Activated CD4-positive, alpha-beta memory T cell treated with anti-CD3 and anti-CD28 coated beads, Interleukin-2, amount 10 ng/mL, durations not matched to agents 7 days and 5 days (primary cell): ENCODE measurements at places on chromosomes 13 and 19.
A peak's percentile ranks its signal among the peaks of the same experiment; 100 is the strongest.

DNA sequence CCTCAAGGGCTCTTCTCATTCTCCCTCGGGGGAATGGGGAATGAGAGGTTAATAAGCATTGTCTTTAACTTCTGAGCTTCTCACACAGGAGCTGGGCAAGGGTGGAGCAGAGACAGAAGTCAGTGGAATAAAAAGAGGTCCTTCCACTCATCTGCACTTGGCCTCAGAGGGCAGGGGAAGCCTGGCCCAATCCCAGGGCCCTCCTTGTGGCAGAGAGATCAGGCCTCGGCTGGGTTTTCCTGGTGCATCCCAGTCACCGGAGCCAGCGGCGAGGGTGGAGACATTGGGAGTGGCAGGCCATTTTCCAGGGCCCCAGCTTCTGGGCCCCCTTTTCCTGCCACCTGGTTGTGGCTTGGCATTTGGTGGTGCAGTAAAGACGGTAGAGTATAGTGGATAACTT, 10.6 kb downstream of the CALM3 start:
- H3K27me3 ChIP-seq = no peaks in the 10 kb centered on the region
- H3K4me1 ChIP-seq = peaks cover 66% of the 10 kb centered on the region
- no peak for DNase-seq
- no peak overlapping the region for H3K4me3 ChIP-seq
- peaks cover 48% of the 10 kb centered on the region for H3K36me3 ChIP-seq

DNA sequence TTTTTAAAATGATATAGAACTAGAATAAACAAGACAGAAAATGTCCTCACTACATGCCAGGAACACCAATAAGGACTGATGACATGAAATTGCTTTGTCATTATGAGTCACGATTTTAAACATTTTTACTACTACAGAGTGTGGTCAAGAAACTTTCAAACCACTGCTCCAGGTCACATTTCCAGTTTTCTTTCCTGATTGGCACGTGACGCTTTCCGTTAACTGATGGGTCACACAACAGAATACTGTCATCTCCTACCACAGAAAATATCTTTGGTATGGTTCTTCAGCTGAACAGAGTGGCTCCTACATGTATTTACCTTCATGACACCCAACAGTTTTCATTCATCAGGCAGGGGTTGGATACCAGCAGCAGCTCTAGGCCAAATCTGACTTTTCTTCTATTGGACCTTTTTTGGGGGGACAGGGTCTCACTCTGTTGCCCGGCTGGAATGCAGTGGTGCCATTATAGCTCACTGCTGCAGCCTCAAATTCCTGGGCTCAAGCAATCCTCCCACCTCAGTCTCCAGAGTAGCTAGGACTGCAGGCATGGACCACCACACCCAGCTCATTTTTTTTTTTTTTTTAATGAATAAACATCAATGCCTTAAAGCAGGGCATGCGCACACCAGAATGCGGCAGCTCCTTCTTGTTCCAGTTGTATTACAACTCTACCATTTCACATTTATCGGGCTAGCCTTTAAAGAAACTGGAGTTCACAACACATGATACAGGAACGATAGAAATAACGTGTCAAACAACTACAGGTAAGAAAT, 147.4 kb downstream of the RNF17 start:
- DNase-seq = no peak
- peaks cover 37% of the 10 kb centered on the region for H3K36me3 ChIP-seq
- H3K4me1 ChIP-seq = peaks cover 14% of the 10 kb centered on the region
- no peaks in the 10 kb centered on the region for H3K27me3 ChIP-seq

- peaks cover 33% of the 10 kb centered on the region for H3K36me3 ChIP-seq
- DNase-seq = peak; percentile 85
- peaks cover 69% of the 10 kb centered on the region for H3K4me1 ChIP-seq
- peak overlapping the region; percentile 92 for H3K4me3 ChIP-seq
- H3K27ac ChIP-seq = peak overlapping the region; percentile 99
- no peaks in the 10 kb centered on the region for H3K27me3 ChIP-seq
These were observed 5.0 kb upstream of the KMT2B start for GRCh38 chr19:35712567-35713505.

DNA sequence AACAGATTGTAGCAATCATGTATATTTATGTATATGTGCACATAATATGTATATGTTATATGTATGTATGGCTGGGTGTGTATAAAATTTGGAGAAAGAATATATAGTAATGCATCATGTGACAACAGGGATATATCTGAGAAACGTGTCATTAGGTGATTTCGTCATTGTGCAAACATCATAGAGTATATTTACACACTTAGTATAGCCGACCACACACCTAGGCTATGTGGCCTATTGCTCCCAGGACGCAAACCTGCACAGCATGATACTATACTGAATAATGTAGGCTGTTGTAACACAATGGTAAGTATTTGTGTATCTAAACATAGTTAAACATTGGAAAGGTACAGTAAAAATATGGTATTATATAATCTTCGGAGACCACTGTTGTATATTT, 43.8 kb downstream of the ESD start:
- H3K4me3 ChIP-seq = no peak overlapping the region
- DNase-seq = no peak
- H3K36me3 ChIP-seq = peaks cover 28% of the 10 kb centered on the region
- no peak overlapping the region for H3K27ac ChIP-seq
- H3K27me3 ChIP-seq = no peaks in the 10 kb centered on the region
- H3K4me1 ChIP-seq = peaks cover 42% of the 10 kb centered on the region

DNA sequence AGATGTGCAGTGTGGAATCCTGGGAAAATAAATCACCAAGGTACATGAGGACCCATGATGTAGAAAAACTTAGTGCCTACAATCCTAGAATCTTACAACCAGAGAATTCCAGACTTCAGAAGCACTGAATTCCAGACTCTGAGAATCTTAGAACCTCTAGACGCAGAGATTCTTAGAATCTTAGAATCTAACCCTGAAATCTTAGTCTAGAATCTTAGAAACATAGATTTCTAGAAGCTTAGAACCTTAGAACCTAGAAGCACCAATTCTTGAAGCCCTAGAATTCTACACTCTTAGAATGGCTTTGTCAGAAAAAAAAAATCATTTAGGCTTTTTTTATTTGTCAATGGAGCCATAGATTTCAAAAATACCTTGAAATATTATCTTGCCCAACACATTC, 6.0 kb downstream of the CEACAM16 start:
- no peaks in the 10 kb centered on the region for H3K4me1 ChIP-seq
- no peaks in the 10 kb centered on the region for H3K36me3 ChIP-seq
- DNase-seq = no peak
- no peak overlapping the region for H3K27ac ChIP-seq

GRCh38 chr19:3149526-3150505, 14.0 kb downstream of the GNA15 start:
- H3K36me3 ChIP-seq = peaks cover 36% of the 10 kb centered on the region
- peaks cover 24% of the 10 kb centered on the region for H3K4me1 ChIP-seq
- H3K27ac ChIP-seq = no peak overlapping the region
- no peak for DNase-seq
- H3K27me3 ChIP-seq = no peaks in the 10 kb centered on the region
- H3K4me3 ChIP-seq = no peak overlapping the region

- peaks cover 12% of the 10 kb centered on the region for H3K4me1 ChIP-seq
- no peak for DNase-seq
- H3K27ac ChIP-seq = no peak overlapping the region
- peaks cover 11% of the 10 kb centered on the region for H3K36me3 ChIP-seq
- peak overlapping the region; percentile 63 for H3K4me3 ChIP-seq
These were observed 3.7 kb upstream of the ZNF329 start for GRCh38 chr19:58154287-58154678.

DNA sequence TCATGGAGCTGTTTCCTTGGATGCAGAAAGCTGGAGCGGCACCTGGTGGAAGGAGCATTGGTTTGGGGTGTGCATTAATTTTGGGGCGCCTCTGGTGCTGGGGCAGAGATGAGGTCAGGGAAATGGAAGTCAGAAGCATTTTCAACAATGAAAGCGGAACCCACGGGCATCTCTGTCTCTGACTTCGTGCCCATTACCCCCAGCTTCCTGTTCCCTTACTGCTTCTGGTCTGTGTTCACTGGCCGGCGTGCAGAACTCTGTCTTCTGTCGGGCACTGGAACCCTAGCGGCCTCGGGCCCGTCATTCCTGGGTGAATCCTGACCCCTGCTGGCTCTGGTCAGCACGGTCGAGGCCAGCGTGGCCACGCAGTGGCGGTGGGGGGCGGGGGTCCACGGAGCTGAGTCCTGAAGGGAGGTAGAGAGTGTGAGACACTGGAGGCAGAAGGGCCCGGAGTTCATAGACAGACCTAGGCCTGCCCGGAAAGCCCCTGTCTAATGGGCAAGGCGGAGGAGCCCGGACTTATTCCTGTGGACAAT, 7.9 kb upstream of the LINGO3 start:
- H3K27me3 ChIP-seq = peaks cover 23% of the 10 kb centered on the region
- H3K4me1 ChIP-seq = no peaks in the 10 kb centered on the region

DNA sequence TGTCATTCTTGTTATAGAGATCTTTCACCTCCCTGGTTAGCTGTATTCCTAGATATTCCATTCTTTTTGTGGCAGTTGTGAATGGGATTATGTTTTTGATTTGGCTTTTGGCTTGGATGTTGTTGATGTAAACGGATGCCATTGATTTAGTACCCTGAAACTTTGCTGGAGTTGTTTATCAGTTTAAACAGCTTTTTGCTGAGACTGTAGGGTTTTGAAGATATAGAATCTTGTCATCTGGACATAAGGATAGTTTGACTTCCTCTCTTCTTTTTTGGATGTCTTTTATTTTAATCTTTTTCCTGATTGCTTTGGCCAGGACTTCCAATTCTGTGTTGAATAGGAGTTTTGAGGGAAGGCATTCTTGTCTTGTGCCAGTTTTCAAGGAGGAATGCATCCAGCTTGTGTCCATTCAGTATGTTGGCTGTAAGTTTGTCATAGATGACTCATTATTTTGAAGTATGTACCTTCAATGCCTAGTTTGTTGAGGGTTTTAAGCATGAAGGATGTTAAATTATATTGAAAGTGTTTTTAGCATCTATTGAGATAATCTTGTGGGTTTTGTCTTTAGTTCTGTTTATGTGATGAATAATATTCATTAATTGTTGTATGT, 16.8 kb downstream of the ZNF431 start:
- H3K27me3 ChIP-seq = no peaks in the 10 kb centered on the region
- no peak overlapping the region for H3K4me3 ChIP-seq
- peaks cover 79% of the 10 kb centered on the region for H3K36me3 ChIP-seq
- DNase-seq = no peak

DNA sequence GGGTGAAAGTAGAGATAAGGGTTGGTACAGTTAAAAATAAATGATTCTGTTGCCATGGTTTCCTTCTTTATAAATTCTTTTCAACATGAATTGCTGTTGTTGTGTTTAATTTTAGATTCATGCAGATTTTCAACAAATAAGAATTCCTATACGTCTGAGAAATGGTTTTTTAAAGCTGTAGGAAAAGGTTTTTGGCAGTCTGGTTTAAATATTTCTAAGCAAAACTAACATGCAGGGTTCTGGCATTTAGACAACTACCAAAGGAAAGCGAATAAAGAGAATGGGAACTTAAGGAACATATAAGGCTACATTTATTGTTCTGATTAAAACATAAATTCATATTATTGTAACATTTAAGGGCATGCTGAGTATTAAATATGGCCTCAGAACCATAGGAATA, 203.0 kb upstream of the MIR17HG start:
- no peaks in the 10 kb centered on the region for H3K36me3 ChIP-seq
- no peak for DNase-seq
- no peaks in the 10 kb centered on the region for H3K4me1 ChIP-seq

GRCh38 chr19:16435238-16435917, 36.4 kb downstream of the EPS15L1 start:
- H3K27ac ChIP-seq = peak overlapping the region; percentile 50
- H3K27me3 ChIP-seq = no peaks in the 10 kb centered on the region
- DNase-seq = no peak
- H3K36me3 ChIP-seq = peaks cover 38% of the 10 kb centered on the region
- H3K4me1 ChIP-seq = peaks cover 23% of the 10 kb centered on the region

DNA sequence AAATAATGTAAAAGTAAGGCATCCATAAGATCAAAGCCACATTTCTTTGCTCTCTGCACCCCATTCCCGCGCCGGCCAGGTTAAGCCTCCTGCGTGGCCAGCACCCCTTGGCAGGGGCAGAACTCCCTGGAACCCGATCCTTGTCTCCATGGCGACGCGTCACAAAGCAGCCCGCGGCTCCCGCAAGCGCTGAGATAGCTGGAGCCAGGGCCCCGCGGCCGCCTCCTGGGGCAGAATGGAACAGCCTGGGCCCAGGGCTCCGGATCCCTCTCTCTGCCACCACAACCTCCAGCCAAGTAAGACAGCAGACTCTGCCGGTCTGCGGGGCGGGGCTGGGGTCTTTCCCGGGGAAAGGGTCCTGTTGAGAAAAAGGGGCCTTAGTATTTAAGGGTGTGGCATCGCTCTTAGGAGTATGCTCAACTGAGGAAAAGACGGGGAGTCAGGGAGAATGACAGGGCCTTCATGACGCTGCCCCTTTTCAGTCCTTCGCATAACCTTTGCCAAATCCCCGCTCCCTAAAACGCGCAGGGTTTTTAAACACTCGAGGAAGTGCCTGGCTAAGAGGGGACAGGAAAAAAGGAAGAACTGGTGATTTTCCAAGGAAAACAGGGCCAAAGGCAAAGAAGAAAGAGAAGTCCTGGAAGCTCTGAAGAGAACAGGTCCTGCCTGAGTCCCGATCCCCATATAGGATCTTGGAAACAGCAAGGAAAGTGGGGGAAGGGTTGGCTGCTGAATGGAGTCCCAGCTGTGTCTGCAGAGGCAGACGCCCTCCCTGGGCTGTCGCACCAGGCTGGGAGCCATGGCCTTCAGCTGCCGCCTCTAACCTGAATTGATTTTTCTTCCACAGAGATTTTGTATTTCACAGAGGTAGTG, at the start of gene TEX26:
TEX26 (plus strand) TSS at position 176 of the 873 bp plus-strand sequence; CDS start at position 236, 60 bp downstream.
- H3K4me1 ChIP-seq = no peaks in the 10 kb centered on the region
- no peak within 1 kb of the TSS for H3K4me3 ChIP-seq
- peaks cover 43% of the 10 kb centered on the region for H3K27me3 ChIP-seq
- DNase-seq = no peak

- H3K36me3 ChIP-seq = no peaks in the 10 kb centered on the region
- peaks cover 55% of the 10 kb centered on the region for H3K4me1 ChIP-seq
- peak overlapping the region; percentile 85 for H3K4me3 ChIP-seq
- H3K27ac ChIP-seq = peak overlapping the region; percentile 99
These were observed 86.0 kb downstream of the GADD45B start for GRCh38 chr19:2561895-2562294.

DNA sequence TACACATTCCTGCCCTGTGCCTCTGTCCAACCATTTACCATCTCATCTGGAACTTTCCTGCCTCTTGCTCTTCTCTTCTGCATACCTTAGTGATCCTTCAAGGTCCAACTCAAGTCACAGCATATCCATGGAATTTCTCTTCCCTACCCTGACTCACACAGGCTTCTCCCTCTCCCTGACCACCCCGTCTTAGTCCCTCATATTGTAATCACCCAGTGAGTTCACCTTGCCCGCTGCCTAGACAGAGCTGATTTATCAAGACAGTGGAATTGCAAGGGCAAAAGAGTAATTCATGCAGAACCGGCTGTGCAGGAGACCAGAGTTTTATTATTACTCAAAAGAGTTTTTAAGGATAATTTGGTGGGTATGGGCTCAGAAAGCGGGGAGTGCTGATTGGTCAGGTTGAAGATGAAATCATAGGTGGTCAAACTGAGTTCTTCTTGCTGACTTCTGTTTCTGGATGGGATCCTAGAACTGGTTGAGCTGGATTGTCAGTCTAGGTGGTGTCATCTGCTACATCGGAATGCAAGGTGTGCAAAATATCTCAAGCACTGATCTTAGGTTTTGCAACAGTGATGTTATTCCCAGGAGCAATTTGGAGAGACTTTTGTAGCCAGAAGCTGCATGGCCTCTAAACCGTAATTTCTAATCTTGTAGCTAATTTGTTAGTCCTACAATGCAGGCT, 67.2 kb downstream of the HSPH1 start:
- DNase-seq = no peak
